ENCODE measurements at places on chromosomes 5 and 9.

GRCh38 chr5:34005211-34005610 is 2.6 kb downstream of the AMACR start:
- no peak for DNase-seq

DNA sequence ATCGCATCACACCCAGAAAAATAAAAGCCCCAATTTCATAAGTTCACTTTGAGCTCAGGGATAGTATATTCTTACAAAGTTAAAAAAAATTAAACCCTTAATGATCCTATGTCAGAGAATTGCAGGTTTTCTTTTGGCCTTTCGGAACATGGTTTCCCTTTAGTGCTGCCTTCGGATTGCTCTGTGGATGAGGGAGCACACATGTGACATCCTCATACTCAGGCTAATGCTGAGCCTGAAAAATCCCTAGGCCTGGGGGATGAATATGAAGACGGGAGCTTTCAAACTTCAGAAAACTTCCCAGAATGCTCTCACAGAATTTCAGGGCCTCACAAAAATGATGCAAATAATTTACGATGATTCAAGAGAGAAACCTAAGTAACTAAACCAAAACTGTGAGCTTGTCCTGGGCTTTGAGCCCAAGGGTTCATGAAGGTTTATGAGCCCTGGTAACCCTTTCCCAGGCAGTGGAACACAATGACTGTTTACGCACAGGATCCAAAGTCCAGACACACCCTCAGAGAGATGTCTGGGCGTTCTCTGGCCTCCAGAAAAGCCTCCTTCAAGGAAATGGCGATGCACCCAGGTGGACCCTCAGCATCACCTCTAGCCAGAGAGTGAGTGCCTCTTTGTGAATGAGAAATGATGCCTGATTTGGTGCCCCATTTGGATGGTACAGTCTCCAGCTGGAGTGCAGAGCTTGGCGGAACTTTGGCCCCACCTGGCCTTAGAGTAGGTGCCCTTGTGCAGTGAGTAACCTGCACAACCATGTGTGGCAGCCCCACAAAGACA is 145.4 kb downstream of the ENTREP1 start:
- no peak for DNase-seq

DNA sequence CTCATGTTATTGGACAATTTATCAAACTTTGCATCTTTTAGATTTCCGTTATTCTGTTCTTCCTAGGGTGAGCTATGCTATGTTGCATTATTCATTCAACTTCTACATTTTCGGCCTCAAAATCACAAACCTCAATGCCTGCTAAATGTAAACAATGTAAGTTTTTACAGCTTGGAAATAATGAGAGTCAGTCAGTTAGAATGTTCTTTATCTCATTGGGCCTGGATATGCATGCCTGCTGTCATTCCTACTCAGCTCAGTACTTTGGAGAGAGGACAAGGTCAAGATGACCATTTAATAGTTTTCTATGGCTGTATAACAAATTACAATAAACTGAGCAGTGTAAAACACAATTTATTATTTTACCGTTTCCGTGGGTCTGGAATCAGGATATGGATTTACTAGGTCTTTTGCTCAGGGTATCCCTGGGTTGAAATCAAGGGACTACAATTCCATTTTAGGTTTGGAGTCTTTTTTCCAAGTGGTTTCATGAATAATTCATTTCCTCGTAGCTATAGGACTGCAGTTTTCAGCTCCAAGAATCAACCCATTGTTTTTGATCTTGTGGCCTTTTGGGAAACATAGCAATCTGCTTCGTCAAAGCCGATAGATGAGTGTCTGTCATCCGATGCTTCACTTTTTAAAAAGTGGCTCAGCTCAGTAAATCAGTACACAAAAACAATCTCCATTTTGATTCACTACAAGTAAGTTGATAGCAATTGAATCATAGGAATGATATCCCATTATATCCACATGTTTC is 1143.2 kb upstream of the CDH6 start:
- no peak for DNase-seq

GRCh38 chr9:38074441-38074961 is 5.5 kb upstream of the SHB start:
- DNase-seq = no peak

DNA sequence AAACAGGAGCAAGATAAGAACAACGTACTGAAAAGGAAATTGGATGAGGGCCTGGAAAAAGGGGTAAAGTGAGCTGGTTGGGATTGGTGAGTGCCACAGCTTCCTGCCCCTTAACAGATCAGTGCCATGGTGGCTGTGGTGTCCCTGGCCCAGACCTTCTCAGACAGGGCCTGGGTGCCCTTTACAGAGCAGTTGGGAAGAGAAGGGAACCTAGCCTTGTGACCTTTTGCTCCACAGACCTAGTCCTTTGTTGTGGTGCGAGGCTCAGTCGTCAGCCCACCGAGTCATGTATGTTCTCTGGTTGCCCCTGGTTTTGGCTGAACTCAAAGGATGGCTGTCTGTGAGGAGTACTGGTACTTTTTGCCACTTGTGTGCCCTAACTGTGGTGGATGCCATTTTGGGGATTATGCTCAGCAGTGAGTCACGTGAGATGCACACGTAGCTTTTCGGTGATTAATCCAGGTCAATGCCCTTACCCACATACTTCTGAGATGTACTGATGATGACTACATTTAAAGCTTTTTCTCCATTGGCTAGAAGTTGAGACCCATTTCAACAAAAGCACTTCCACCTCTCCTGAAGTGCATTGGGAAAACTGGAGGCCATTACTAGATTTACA is 48.4 kb downstream of the EXOSC2 start:
- DNase-seq = no peak

DNA sequence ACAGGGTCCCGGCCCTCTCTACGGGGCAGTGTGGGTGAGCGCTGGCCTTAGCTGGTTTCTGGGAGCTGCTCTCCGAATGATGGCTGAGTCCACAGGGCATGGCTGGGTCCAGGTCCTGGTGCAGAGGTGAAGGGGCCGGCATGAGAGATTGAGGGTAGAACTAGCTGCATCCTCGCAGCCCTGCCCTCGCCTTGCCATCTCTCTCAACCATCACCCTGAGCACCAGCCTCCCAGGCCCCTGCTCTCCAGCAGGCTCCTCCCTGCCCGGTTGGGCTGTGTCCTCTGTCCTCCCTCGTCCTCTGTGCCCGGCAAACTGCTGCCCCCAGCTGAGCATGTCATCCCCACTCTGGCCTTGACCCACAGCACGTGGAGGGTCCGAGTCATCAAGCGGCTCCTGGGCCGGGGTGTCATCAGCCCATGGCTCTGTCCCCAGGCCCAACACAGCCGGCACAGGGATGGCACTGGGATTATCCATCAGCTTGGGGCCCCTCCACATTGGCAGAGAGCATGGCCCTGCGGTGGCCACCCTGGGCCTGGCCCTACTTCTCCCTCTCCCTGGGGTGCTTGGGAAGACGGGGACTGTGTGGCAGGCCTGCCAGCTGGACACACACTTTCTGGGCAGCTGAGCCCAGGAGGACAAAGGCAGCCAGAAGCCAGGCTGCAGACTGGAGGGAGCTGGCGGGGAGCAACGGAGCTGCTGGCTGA is 8.4 kb downstream of the FLT4 start:
- no peak for DNase-seq

DNA sequence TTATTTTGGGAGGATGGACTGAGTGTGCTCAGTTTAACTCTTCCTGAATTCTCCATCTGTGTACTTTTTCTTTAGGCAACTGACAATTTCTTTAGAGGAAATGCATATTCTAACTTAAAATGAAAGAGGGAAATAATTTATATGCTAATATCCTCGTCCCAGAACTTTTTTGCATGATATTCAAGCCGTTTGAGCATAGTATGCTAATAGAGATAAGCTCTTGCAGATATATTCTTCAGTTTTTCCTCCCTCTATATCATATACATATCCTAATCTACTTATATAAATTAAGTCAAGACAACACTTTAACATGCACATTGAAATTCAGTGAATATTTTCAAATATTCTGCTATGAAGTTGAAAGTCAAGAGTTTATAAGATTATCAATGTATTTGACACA is 84.7 kb downstream of the YTHDC2 start:
- DNase-seq = no peak

DNA sequence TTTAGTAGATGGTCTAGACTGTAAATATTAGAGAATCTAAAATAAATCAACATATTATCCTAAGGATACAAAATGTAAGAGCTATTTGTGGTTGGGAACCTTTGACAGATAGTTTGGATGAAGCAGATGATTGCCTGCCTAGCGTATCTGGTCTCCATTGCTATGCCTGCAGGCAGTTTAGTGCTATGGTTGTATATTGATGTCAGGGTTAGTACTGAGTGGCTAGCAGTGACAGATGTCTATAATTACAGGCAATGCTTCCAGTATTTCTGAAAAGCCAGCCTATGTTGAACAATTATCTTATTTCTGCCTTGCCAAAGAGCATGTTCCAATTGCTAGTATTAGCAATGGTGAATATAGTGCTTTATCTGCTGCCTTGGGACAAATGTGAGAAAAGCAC is 151.3 kb upstream of the TLX3 start:
- DNase-seq = no peak

DNA sequence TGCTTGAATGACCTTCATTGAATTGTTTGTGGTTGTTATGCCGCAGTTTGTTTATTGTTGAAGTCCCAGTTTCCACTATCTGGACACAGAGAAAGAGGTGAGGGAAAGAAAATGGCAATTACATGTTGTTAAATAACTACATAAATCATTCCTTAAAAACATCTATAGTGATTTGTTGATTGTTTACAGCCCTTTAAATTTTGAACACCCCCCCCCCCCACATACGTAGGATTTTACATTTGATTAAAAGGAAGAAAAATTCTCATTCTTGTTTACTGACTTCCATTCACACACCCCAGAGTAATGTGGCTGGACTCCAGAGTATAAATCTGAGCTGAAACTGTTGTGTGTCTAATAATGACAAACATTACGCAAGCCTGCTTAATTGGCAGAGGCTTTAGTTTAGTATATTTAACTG is 87.1 kb upstream of the FAM174A start:
- no peak for DNase-seq

GRCh38 chr5:2131826-2132496 is 249.2 kb upstream of the IRX4 start:
- no peak for DNase-seq

DNA sequence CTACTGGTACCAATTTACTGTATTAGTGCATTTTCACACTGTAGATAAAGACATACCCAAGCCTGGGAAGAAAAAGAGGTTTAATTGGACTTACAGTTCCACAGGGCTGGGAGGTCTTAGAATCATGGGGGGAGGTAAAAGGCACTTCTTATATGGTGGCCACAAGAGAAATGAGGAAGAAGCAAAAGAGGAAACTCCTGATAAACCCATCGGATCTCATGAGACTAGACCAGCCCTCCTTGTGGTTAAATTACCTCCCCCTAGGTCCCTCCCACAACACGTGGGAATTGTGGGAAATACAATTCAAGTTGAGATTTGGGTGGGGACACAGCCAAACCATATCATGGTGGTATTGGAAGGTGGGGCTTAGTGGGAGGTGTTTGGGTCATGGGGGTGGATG is 56.5 kb upstream of the SPDL1 start:
- no peak for DNase-seq

DNA sequence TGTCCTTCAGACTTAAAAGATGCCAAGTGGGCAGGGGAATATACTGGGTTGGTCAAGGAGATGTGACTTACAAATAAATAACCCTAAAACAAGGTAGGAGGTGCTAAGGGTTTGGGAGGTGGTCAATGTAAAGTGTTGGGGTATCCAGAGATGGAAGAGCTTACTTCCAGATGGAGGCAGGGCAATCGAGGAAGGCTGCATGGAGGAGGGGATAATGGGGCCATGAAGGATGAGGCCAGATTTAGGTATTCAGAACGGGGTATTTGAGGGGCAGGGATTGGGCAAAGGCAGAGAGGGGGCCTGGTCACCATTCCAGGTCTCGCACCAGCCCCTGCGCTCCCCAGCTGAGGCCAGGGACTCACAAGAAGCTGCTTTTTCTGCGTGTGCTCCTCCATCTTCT is 57.9 kb upstream of the FBXW11 start:
- DNase-seq = no peak

DNA sequence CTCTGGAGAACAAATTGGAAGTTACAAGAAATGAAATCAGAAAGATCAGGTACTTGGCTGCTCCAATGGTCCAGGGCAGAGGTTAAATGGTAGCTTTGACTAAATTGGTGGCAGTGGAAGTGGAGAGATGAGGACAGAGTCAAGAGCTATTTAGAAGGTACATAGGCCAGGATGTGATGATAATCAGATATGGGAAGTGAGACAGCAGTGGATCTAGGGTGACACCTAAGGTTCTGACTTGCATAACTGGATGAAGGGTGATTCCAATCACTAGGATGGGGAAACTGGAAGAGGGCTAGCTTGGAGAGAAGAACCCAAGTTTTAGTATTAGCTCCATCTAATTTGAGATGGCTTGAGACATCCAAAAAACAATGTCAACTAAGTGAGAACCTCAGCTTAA is 24.0 kb upstream of the NDUFB6 start:
- DNase-seq = no peak

GRCh38 chr5:39800042-39800601 is 375.3 kb upstream of the DAB2 start:
- no peak for DNase-seq

- no peak for DNase-seq
Measured at GRCh38 chr5:120806202-120806601, 342.1 kb downstream of the PRR16 start.

- DNase-seq = no peak
Measured at GRCh38 chr5:54991416-54991815, 6.0 kb upstream of the ESM1 start.

DNA sequence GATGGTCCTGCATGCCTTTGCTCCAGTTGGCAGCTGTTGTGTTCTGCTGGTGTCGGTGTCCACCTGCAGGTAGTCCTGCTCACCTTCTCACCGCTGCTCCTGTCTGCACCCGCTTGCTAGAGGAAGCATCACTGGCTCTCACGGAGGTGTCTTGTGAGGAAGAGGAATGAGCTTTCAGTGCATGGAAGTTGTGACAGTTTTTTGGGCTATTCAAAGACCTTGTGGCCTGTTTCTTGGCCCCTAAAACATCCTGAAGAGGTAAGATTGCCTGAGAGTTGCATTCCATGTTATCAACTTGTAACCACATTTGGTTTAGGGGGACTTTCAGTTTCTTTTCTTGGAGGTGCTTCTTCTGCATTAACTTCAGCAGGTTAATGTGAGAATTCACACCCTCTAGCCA is 85.6 kb downstream of the MACROH2A1 start:
- no peak for DNase-seq

GRCh38 chr9:133089271-133089671 is 27.5 kb downstream of the CEL start:
- no peak for DNase-seq

DNA sequence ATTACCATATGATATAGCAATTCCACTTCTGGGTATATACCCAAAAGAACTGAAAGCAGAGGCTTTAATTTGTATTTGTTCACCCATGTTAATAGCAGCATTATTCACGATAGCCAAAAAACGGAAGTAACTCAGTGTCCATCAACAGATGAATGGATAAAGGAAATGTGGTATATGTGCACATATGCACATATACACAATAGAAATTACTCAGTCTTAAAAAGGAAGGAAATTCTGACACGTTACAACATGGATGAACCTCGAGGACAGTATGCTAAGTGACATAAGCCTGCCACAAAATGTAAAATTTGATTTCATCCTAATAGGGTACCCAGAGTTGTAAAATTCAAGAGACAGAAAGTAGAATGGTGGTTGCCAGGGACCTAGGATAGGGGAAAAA is 54.9 kb downstream of the NUP155 start:
- no peak for DNase-seq
